Activated CD8-positive, alpha-beta memory T cell treated with anti-CD3 and anti-CD28 coated beads for 4 hours (primary cell): ENCODE measurements at places on chromosomes 12 and 14.

DNA sequence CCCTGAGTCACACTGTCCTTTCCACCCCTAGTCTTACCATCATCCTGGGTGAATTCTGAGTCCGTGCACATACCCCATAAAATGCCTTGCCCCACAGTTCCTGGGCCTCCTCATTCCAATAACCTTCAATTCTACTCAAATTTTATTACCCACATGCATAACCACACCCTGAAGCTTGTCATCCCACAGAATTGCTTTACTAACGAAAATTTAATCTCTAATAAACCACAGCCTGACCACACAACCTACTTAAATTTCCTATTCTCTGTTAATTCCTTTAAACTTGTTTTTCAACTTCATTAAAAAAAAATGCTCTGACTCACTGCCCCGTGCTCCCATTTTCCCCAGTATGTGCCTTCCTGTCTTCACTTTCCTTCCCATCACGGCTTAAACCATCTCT, 205.9 kb downstream of the PHLDA1 start:
- DNase-seq = no peak

DNA sequence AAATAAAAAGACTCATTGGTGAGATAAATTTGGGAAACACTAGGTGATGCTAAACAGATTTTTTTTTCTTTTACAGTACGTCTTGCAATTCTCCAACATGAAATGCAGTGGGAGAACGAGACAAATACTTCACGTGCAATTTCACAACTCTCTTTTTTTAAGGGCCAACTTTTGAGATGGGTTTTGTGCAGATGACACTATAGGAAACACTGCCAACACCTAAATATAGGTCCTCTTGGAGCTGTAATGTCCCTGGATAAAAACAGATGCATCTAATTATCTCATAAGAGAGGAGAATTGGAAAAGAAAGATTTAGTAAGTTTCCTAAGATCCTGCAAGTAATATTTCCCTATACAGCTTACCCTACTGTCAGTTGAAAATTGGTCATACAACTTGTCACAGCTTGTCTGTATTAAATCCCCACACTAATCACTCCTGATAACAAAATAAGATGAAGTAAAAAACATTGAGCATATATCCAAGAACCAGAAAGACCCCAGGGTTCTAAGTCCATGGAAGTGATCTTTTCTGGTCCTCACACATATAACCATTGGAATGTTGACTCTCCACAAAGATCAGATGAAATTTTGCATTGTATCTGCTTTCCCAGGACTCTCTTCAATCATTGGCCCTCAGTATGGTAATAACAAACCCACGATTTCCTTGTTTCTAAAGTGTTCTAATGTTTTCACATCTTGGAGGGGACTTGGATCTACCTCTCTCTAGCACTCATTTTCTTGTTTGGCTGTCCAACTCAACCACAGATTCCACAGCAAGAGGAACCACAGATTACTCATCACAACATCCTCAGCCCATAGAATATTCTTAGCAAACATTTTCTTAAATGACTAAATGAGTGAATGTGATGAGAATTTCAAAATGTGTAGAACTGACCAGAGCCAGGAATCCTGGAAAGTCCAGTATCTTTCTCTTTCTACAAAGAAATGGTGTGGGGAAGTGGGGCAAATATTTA, 769.4 kb upstream of the USP15 start:
- DNase-seq = no peak

GRCh38 chr14:30362369-30363218, 196.4 kb upstream of the G2E3 start:
- DNase-seq = no peak

GRCh38 chr12:93019975-93020630, 91.0 kb upstream of the EEA1 start:
- no peak for DNase-seq

DNA sequence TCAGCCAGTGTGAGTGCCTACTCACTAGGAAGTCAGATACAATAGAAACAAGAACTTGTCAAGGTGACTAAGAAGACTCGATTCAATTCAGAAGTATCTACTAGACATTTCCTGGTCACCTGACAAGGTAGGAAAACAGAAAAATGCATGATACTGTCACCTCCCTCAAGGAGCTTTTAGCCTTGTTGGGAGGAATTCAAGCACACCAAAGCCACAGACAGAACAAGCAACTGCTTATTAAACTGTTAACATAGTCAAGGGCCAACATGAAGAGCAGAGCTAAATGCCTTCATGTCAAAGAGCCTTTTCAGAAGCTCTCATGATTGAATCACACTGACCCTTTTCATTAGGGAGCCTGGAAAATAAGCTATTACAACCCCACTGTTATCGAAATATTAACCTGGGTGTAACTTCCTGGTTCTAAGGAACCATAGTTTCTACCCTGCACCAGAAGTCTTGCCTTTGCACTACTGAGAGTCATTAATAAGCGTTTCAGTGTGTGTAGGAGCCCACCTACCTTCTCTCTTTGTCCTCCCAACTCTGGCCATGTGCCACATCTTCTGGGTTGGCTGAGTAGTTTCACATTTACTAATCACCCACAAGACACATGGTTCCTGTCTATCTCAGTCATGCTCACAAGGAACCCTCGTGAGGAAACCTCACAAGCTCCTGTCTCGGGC, 31.0 kb upstream of the LGALS3 start:
- peak; percentile 28 for DNase-seq

DNA sequence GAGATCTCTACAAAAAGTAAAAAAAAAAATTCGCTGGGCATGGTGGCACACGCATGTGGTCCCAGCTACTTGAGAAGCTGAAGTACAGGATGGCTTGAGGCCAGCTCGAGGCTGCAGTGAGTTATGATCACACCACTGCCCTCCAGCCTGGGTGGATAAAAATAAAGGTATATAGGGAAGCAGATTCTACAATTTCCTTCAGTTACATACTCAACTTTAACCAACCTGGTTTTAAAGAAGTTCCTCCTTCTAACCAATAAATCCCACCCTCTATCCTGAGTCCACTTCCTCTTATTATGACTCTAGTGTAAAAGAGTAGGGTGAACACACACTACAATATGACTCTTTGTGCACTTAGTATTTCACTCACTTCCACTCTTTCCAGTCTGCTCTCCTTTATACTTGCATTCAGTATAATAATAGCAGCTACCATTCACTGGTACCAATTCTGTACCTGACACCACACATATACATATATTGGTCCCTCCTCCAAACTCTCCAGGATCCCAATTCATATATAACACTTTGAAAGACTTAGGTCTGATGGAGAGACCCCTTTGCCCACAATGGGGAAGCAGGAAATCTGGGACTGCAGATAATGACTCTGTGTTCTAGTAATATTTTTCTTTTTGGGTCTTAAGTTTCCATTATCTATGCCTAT, 2.3 kb downstream of the ARF3 start:
- no peak for DNase-seq

DNA sequence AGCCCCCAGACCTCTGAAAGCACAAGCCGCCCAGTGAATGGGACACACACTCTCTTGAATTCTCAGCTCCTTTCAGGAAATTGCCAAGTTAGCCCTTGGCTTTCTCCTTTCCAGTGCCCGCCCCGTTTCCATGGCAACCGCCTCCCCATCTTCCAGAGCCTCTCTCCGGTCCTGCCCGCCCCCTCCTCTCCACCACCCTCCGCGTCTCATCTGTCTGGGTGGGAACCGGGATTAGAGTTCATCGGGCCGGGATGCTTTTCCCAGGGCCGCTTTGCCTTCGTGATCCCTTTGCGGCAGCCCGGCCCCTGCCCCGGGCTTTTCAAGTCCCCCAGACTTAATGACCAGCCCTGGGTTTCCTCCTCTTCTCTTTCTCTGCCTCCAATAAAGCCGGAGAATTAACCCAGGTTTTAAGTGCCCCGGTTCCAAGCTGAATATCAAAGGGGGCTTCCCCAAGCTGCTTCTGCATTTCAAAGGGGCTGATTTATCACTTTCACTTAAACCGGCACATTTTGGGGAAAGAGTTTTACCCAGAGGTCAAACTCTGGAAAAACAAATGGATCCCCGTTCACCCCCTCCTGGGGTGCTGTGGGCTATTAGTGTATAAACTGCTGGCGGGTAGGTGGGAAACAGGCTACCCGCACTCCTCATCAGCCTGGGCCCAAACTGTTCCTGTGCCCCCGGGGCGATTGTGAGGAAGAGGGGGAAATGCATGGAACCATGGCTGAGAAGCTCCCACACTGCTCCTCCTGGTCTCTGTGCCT, 101.7 kb downstream of the ZFP36L1 start:
- no peak for DNase-seq

GRCh38 chr12:114092981-114093380, 126.9 kb upstream of the RBM19 start:
- DNase-seq = no peak

GRCh38 chr14:30355431-30355913, 203.5 kb upstream of the G2E3 start:
- no peak for DNase-seq

DNA sequence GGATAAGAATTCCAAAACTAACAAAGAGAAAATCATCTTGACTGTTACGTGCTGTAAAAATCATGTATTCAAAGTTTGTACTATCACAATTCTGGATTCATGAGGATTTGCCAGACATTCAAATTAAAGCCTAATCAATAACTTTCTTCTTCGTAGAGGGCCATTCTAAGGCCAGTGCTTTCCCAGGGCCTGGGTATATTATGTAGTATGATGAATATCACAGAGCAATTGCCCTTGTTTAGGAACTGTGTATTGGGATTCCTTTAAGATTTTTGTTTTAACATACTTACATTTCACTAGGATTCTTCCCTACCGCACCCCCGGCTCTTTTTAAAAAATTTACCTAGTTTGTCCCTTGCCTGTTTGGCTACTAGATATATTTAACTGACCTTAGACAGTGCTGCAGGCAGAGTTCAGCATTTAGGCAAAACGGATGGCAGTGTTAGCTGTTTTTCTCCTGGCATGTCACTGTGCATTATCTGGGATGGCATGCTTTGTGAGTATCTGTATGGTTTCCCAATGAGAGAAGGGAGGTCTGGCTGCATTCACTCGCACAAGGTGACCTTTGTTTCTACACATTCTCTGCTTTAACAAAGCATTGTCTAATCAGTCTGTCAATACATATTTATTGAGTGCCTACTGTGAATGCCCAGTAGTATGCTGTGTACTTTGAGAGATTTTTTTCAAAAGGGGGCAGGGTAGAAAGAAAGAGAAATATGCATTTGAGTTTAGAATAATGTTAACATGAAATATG, 63.3 kb downstream of the ERC1 start:
- no peak for DNase-seq

- DNase-seq = no peak
Observed at GRCh38 chr14:46399049-46399448, 252.5 kb downstream of the RPL10L start.

- no peak for DNase-seq
Observed at GRCh38 chr12:1523046-1523445, 71.3 kb downstream of the FBXL14 start.
